Motor neuron (in vitro differentiated cells): ENCODE measurements at places on chromosomes 1 and 21. TPM values are rescaled to one million over a fixed set of nuclear protein-coding genes. Genes with fewer than 3 reads are reported as not detected.

- ATAC-seq, result no peak
Observed at GRCh38 chr1:31381394-31382294, 8.8 kb upstream of the FABP3 start.

DNA sequence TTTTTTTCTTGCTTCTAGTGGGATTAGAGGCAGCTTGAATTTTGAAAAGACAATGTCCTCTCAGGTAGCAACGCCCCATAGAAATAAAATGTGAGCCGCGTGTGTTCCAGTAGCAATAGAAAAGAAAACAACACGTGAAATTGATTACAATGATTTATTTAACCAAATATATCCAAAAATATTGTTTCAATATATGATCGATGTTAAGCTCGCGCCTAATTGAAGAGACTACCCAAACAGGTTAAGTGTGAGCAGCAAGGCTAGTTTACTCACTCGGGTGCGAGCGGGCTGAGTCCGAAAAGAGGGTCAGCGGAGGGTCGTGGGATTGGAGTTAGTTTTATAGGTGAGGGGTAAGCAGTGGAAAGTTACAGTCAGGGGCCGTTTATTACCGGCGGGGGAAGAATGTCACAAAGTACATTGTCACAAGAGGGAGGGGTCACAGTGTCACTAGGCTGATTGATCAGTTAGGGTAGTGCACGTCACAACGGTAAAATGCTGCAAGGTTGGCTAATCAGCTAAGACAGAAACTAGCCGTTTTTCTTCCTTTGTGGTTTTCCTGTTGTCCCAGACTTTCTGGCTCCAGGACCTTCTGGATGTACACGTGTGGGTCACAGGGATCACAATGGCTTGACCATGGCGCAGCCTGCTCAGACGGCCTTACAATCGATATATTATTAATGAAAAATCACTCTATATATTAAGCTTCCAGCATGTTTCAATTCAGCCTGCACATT, 697 bp upstream of the ZNF670 start:
- no peak for ATAC-seq

DNA sequence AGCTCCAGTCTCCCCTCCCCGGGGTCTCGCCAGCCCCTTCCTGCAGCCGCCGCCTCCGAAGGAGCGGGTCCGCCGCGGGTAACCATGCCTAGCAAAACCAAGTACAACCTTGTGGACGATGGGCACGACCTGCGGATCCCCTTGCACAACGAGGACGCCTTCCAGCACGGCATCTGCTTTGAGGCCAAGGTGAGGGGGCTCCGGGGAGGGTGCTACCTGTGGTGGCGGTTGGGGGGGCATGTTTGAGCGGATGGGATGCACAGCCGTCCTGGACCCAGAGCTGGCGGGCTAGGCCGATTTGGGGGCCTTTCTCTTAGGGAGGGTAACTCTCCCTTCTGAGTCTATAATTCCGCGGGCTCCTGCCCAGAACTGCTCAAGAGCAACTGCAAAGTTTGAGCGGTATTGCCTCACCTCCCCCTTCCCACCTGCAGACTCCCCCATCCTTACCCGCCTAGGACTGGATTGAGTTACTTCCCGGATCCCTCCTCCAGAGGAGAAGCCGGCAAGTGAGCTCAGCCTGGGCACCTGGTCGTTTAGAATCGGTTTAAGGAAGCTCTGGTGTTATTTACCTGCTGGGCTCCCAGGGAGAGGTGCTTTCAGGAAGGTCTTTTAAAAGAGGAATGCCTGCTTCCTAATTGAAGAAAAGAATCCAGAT, 730 bp downstream of the NOS1AP start:
- ATAC-seq, result no peak

GRCh38 chr1:217048104-217048707, 325.0 kb upstream of the ESRRG start:
- ATAC-seq, result no peak

GRCh38 chr21:41582298-41582840, 74.4 kb upstream of the TMPRSS2 start:
- no peak for ATAC-seq

- ATAC-seq, result peak; percentile 43
Observed at GRCh38 chr1:8873506-8874229, 4.8 kb downstream of the ENO1 start.

- ATAC-seq, result no peak
Observed at GRCh38 chr1:51329443-51330325, 678 bp downstream of the TTC39A start.

The OR10J4 gene
- total RNA-seq, result not detected in 2 replicates

The EDN2 gene
- 0.23 and 0.26 TPM in 2 replicates for total RNA-seq

DNA sequence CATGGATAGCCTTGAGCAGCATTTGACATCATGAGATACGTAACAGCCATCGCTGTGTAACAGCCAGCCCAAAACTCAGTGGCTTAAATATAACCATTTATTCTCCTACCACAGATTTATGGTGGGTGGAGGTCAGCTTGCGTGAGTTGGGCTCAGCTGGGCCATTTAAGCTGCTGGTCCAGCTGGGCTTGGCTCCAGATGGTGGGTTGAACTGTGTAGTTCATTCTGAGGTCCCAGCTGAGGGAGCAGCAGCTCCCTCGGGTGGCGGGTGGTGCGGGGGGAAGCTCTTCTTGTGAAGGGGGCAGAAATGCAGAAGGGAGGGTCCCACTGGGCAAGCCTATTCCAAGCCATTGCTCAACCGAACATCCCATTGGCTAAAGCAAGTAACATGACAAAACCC, 75.9 kb downstream of the IGSF21 start:
- ATAC-seq, result no peak

DNA sequence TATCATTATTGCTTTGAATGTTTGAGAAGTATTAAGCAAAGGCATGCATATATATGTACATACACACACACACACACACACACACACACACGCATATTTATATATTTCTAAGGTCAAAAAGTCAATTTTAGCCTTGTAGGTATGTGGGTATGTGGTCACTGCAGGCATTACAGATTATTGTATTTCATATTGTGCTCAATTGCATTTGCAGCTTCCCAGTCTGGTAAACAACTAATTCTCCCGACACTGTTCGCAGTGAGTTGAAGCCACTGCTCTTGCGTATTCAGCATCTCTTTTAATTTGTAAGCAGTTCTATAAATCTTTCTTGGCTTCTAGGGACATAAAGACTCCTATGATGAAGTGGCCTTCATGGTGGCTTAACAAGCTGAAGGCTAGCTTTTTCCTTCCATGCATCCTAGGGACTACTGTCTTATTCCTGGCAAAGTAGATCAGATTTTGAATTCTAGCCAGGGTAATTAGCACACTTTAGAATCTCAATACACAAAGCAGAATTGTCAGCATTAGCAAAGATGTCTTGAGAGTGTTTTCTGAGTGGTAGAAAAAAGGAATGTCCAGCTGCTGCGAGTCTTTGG, 368.6 kb upstream of the NEGR1 start:
- ATAC-seq, result peak; percentile 74

DNA sequence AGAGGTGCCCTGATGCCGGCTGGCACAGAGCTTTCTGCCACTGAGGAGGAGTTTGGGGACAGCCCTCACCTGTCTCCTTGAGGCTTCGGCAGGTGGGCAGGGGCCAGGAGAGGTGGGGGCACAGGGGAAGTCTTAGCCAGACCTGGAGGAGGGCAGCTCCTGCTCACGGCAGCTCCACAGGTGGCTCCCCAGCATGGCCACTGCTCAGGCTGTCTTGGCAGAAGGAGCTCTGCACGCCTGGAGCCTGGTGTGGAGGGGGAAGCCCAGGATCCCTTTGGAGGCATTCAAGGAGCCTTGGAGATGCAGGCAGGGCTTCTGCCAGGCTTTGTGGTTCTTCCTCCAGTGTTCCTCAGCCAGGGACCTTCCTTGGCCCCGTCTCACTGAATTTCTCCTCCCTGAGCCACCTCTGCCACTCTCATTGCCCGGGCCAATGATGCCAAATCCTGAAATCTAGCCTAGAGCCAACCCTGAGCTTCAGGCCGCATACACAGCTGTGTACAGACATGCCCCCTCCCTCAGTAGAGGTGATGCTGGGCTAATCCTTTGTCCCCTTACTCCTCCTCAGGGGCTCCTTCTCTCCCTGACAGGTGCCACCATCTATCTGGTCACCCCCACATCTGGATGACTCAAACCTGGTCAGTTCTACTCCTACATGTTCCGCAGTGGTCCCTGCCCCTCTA, 251.8 kb upstream of the VAMP3 start:
- no peak for ATAC-seq

DNA sequence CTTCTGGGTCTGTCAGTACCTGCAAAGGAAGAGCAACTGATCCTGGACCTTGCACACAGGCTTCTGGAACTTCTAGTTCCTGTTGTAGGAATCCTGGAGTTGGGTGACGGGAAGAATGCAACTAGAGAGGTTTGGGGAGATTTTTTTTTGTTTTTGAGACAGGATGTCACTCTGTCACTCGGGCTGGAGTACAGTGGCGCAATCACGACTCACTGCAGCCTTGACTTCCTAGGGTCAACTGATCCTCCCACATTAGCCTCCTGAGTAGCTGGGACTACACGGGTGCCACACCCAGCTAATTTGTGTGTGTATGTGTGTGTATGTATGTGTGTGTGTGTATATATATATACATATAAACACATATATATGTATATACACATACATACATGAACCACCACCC, 18.8 kb downstream of the ENTREP3 start:
- ATAC-seq, result no peak

The PKP1 gene
- 0.49 and 0.53 TPM in 2 replicates for total RNA-seq

DNA sequence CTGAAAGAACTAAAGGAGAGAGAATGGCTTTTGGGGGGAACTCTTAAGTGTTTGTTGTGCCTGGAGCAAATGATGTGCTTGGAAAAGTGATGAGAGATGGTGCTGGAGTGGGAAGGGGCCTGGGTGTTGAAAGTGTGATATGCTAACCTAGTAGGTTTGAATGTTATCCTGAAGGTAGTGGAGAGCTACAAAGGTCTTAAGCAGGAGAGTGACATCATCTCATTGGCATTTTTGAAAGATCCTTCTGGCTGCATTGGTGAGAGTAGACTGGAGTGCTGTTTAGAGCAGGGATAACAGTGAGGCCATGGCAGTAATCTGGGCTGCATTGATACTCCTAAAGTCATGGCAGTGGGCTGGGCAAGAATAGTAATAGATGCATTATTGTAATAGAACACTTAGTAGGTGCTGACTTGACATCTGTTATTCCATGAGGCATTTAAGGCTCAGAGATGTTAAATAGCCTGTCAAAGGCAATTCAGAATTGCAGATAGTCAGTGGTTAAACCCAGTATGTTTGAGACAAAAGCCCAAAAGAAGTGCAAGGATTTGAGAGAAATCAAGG, 44.5 kb downstream of the MDM4 start:
- ATAC-seq, result peak; percentile 26

- ATAC-seq, result no peak
Observed at GRCh38 chr1:222921945-222922344, 107.1 kb downstream of the DISP1 start.

- no peak for ATAC-seq
Observed at GRCh38 chr1:187516874-187517273, 688.1 kb downstream of the PLA2G4A start.

GRCh38 chr1:110144366-110144765, 5.9 kb upstream of the SLC6A17 start:
- no peak for ATAC-seq

The CIART gene
- total RNA-seq, result 0.34 and 0.87 TPM in 2 replicates

DNA sequence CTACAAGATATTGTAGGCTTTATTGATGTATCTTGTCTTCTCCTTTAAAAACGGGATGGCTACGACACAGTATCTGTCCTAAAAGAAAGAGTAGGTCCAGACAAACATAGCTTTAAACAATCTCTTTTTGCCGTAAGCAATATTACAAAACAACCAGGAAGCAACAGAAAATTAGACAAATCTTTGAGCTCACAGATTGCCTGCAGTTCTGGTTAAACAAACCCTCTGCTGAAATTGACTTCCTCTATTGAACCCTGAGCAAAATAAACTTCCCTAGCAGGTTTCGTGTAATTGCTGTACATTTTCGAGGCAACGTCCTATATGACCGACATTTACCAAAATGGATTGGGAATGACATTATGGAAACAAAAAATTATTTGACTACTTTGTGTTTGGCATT, 50.6 kb downstream of the CHML start:
- no peak for ATAC-seq

- ATAC-seq, result no peak
Observed at GRCh38 chr1:51819810-51820209, 58.7 kb downstream of the NRDC start.
